ENCODE measurements at places on chromosomes 11 and 22.

DNA sequence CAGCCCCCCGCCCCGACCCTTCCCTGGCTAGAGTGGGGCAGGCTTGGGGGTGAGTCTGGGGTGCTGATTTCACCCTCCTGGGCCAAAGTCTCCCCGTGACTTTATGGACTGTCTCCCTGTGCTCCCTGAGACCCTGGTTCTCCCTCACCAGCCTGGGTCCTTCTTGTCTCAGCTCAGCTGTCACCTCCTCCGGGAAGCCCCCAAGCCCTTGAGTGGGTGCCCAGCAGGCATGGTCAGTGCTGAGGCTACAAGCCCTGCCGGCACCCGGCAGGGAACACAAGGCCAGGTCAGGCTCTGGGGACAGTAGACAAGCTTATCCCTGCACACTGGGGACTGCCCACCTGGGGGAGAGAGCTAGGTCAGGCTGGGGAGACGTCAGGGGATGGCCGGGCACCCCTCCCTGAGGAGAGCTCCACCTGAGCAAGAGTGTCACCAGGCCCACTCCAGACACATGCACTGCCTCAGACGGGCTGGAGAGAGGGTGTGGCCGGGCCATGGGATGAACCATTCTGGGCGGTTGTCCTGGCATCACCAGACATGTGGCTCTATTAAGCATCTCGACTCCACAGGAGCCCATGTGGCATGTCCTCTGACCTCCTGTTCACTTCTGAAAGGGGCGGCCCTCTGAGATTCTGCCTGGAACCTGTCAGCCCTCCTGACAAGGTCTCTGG is 22.6 kb upstream of the RTN4R start:
- DNase-seq: no peak

- DNase-seq: no peak
These were observed 121.3 kb upstream of the SERPIND1 start for GRCh38 chr22:20652582-20652981.

- no peak for DNase-seq
These were observed 65.5 kb downstream of the BCR start for GRCh38 chr22:23245799-23246136.

GRCh38 chr22:22856885-22857606 is 30.6 kb upstream of the IGLL5 start:
- no peak for DNase-seq

DNA sequence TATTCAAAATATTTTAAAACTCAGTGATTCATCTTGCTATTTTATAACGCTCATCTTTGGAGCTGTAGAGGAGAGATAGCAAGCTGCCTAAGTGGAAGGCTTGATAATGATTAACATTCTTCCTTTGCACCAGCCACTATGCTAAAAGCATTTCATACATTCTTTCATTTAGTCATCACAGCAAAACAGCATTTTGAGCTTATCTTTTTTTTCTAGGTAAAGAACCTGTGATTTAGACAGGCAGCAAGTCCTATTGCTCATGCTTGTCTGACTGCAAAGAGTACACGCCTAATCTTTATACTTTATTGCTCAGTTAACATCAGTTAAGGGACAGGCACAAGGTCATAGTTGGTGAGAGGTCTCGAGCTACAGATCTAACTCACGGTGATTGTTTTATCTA is 713.1 kb upstream of the ARHGAP42 start:
- DNase-seq: no peak

DNA sequence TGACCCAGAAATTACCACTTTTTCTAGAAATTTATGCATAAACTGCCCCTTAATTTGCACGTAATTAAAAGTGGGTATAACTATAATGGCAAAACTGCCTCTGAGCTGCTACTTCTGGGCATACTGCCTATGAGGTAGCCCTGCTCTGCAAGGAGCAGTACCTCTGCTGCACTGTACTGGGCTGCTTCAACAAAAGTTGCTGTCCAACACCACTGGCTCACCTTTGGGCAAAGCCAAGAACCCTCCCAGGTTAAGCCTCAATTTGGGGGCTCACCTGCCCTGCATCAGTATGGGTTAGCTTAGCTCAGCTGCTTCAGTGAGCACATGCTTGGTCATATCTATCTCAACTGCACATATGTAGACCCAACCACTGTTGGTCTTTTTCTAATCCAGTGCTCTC is 4.5 kb downstream of the DMC1 start:
- DNase-seq: no peak

GRCh38 chr11:126525216-126525615 is 169.7 kb downstream of the ST3GAL4 start:
- no peak for DNase-seq

GRCh38 chr11:118827118-118827517 is 36.2 kb upstream of the DDX6 start:
- no peak for DNase-seq

DNA sequence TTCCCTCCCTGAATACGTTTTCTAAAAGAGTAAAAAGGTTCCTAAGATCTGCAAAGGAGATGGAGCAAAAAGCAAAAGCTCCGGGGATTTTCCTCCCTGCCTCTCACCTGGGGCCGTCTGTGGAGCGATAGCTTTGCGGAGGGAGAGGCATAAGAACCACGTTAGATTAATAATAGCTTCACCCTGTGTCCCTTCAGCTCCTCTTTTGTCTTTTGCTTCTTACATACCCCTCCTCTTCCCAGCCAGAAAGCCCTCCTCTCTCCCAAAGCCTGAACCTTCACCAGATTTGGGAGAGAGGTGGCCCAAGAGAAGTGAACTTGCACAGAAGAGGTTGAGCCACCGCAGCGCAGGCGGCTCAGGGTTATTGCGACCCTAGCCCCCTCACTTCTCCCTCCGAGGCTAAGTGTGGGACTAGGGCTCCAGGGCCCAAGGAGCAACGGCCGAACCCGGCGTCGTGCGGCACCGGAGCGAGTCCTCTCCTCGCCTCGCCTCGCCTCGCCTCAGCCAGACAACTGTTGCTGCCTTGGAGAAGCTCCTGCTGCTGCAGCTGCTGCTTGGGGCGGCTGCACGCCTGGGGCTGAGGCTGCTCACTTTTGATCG is 97.6 kb upstream of the HSD17B12 start:
- no peak for DNase-seq

DNA sequence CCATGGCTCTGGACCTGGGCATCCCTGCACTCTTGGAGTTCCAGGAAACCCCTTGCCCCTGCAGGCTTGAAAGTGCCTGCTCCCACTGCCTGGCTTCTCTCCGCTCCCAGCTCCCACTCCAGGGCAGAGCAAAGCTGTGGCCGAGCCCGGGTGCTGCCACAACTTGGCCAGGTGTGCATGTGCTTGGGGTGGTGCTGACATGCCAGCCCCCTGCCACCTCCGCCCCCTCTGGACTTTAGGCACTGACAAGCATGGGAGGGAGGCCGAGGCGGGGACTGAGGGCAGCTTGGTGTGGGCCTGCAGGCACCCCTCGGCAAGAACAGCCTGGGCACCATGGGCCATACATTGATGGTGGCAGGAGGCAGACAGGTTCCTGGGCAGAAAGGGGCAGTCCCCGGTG is 56.4 kb upstream of the B3GNT6 start:
- no peak for DNase-seq

DNA sequence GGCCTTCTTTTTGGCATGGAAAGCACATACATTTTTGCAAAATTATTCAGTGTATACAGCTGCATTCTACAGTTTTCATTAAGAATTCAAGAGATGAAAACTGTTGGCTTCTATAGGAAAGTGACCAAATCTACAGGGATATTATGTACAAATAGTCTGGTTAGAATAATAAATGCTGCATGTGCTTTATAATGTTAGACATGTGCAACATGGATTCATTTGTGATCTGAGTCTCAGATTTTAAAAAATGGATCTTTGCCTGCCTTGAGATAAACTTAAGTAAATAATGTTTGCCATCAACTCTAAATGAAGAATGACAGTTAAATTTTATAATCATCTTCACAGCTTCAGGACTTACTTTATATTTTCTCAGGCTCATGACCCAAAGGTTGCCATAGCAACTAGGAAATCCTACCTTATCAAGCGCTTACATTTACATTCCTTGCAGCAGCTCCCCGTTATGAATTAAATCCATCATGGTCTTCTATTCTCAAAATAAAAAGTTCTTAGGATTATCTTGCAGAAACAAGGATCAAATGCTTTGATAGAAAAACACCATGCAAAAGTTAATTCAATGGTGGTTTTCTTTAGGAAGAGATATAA is 200.2 kb downstream of the CADM1 start:
- DNase-seq: no peak

GRCh38 chr11:67463680-67464410 is 5.2 kb downstream of the TMEM134 start:
- no peak for DNase-seq

DNA sequence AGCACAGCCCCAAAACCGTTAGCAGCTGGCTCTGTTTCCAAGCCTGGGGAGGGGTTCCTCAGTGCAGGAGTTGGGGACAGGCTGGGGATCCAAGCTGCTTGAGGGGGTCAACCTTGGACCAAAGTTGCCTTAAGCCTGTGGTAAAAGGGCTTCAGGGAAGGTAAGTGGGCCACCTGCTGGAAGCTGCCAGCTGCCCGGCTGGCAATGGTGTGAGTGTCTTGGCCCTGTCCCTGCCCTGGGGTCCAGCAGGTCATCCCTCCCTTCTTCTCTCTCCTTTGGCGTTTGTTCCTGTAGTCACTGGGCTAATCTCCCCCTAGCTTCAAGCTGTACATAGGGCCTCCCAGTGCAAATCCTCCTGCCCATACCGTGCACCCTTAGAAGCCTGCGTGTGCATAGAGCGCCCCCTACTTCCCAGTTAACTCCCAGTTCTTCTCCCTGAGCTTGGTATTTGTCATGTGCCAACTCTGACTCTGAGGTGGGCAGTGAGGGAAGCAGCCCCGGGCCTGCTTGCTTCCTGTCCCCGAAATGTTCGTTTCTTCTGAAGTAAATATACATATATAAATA is 4.4 kb downstream of the TMEM258 start:
- DNase-seq: no peak

DNA sequence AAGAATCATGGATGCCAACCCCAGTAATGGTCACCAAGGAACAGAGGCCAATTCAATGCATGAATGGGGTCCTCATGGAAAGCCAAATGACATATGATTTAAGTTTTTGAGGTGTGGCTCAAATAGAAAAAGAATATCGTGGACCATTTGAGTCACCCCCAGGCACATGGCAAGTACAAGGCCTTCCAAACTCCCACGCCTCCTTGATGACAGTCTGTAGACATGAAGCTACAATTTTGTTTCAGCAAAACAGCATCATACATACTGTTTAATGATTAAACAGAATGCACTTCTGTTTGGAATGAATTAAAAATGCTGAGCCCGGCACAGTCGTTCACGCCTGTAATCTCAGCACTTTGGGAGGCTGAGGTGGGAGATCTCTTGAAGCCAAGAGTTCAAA is 7.4 kb downstream of the FADD start:
- DNase-seq: no peak

- no peak for DNase-seq
These were observed 125.6 kb downstream of the APIP start for GRCh38 chr11:34790620-34791019.

DNA sequence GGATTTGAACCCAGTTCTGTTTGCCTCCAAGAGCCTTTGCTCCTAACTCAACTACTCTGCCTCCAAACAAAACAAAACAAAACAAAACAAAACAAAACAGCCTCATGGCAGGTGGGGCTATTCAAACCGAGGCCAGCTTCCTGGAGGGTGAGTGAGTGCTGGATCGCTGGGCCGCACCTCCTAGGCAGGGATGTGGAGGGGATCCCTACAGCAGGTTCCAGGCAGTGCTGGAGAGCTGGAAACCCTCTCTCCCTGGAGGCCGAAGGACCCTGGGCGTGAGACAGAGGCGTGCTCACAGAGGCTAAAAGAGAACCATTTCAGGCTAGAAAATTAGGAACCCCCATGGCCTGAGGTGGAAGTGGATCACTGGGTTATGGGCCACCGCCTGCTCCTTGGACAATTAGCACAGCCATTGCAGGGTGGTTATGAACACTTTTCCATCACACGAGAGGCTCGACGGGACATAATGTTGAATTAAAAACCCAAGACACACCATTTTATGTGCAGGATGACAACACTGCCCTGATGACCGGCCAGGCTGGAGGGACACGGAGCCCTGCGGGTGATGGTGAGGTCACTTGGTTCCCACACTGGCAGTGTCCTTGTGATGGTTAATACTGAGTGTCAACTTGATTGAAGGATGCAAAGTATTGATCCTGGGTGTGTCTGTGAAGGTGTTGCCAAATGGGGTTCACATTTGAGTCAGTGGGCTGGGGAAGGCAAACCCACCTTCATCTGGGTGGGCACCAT is 35.2 kb downstream of the SHISAL1 start:
- no peak for DNase-seq

- no peak for DNase-seq
These were observed 268.6 kb upstream of the PITPNB start for GRCh38 chr22:28187612-28188011.

DNA sequence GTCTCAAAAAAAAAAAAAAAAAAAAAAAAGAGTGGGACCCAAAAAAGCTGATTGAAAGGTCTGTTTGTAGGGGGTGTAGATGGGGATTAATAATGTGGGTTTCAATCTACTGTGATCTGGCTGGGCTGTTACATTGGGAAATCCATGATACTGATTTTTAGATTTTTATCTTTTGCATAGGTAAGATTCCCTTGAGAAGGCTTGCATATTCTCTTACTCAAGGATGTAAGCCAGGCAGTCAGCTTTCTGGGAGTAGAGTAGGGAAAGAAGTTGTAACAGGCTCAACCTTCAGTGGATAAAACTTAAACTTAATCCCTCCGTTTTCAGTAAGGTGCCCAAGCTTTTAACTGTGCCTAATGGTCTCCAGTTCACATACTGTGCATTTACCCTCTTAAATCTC is 1.9 kb upstream of the CHEK1 start:
- no peak for DNase-seq

DNA sequence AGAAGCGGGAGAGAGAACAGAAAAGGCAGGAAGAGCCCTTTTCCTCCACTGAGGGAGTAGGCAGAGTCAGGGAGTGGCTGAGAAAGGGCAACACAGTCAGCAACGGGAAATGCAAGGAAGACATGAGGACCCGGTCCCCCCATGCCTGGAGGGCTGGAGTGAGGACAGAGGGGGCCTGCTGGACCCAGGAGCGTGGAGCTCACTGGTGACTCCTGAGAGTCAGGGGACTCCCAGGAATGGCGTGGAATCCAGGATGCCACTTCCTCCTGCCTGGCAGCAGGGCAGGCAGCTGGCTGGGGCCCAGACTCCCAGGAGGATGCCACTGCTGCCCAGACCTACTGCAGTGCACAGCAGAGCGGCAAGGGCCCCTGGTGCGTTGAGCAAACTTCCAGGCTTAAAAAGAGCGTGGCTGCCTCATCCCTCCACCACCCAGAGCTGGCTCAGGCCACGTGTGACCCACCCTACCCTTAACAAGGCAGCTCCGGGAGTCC is 11.3 kb downstream of the C11orf21 start:
- DNase-seq: no peak

DNA sequence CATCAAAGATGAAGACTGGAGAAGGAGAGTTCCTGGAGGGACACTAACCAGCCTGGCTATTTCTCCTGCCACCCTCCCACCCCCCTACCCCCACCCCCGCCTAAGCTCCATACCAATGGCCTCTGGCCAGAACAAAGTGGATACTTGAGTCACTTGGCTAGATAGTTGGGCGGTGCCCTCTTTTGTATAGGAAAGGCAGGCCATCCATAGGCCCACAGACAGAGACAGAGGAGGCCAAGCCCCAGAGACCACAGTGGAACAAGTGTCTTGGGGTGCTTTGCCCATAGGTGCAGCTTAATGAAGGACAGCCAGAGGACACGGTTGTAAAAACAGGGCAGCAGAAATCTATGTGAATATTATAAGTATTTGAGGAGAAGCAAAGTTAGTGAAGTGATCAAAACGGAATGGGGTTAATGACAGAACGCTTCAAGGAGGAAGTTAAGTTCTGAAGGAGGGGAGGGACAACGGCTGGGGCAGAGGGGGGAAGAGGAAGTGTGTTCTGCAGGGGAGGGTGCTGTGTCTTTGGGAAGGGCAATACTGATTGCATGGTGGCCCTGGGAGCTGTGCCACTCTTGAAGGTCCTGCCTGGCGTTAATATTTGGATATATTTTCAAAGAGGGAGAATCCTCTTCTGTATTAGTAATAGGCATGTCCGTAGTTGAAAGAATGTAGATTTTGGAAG is 32.7 kb downstream of the FLI1 start:
- no peak for DNase-seq
